Heart left ventricle (tissue), 16 donors: ENCODE measurements at places on chromosomes 3 and 15.

- DNase-seq = no peak
Measured at GRCh38 chr3:126967386-126967785, 15.5 kb upstream of the PLXNA1 start.

- DNase-seq = no peak
Measured at GRCh38 chr15:65147902-65148301, 14.3 kb upstream of the PDCD7 start.

GRCh38 chr15:89317186-89317720 lies 17.4 kb downstream of the POLG start:
- DNase-seq = no peak

DNA sequence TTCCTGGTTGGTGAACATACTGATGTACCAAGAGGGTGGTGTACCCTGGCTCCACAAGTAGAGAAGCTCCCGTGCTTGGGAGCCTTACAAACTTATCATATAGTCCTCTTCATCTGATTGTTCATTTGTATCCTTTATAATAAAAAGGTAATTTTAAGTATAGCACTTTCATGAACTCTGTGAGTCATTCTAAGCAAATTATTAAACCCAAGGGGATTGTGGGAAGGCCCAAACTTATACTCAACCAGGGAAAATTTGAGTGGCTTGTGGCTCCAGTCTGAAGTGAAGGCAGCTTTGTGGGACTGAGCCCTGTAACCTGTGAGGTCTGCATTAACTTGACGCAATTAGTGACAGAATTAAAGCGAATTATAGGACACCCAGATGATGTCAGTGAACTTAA lies 29.0 kb downstream of the TTBK2 start:
- DNase-seq = no peak

- DNase-seq = no peak
Measured at GRCh38 chr3:27637346-27637995, 84.7 kb downstream of the EOMES start.

DNA sequence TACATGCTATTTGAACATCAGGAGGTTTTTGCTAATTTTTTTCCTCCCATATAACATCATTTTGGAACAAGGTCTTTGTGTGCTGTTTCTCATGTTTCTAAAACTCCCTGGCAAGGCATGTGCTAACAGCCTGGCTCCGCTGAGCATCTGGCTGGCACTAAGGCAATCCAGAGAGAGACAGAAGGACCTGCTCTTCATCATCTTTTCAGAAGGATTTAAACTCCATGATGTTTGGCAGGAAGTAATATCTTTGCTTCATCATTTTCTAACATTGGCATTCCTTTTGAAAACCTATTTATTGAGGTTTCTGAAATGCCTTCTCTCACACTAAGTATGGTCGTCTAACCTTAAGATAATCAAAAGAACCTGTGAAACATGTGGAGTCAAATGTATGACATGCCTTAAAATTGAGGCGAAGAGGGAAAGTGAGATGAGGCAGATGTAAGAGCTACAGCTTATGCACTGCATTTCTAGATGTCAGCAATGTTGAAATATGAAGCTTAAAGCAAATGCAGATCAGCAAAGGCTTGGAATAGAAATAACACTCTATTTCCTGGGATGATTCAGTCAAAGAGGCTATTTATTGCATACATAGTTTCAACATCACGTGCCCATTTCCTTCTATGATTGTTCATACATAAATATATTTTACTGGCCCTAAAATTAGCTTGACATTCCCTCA lies 592.0 kb downstream of the ZNF385D start:
- DNase-seq = no peak

DNA sequence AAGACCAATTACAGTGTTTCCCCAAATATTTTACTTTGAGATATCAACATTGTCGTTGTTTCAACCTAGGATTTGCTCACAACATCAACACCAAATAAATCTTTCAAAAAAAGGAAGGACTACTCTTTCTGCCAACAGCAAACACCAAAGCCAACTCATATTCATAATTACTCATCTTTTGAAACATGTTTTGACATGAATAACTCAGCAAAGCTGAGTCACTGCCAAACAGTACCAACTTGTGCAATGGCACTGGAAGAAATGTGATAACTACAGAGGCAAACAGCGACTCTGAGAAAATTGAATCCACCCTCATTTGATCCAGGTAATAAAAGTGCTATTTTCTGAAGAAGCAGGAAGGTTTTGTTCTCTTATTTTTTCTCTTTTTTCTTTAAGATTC lies 67.2 kb downstream of the PEX5L start:
- DNase-seq = no peak

DNA sequence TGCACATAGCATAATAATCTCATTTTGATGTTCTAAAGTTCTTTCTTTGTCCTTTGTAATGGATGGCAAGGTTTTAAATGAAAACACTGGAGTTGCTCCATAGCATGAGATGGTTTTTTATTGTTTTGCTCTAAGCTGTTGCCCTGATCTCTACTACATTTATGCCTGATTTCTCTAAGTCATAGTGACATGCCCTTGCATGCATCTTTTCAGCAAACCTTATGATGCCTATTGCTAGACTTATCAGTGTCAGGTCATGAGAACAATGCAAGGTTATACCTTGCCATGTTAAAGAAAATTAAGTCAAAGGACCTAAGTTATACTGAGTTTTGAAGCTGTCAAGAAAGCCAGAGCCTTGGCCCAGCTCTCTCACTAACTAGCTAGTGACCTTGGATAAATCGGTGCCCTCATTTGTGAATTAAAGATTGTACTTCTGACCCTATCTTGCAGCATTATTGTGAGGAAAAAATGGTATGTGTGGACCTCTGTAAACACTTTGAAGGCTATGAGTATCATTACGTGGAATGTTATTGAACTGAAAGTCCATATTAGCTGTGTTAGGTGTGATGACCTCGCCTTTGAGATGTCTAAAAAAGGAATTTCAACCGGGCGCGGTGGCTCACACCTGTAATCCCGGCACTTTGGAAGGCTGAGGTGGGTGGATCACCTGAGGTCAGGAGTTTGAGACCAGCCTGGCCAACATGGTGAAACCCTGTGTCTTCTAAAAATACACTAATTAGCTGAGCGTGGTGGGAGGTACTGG lies 256.4 kb upstream of the UBE2E1 start:
- DNase-seq = no peak

GRCh38 chr3:72724070-72724469 lies 124.2 kb downstream of the SHQ1 start:
- no peak for DNase-seq

DNA sequence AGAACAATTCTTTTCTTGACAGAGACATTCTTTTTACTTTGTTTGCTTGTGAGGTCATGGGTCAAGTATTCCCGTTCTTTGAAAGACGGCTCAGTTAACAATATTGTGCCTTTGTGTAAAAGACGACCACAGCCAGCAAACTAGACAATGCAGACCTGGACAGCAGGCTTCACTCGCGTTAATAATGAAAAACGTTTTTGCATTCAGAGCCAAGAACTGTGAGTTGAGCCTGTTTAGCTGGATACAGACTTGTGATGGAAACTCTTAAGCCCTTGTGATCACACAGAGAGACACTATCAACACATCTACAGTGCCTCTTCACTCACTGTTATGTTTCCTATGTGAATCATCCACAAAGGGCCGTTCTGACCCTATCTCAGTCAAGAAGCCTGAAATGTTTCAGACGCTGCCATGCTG lies 37.3 kb upstream of the CMTM7 start:
- no peak for DNase-seq

GRCh38 chr3:141240687-141241615 lies 9.3 kb downstream of the PXYLP1 start:
- no peak for DNase-seq

- DNase-seq = no peak
Measured at GRCh38 chr3:177306252-177306651, 109.0 kb upstream of the TBL1XR1 start.

GRCh38 chr3:10387881-10388609 lies 67.1 kb upstream of the SEC13 start:
- no peak for DNase-seq

DNA sequence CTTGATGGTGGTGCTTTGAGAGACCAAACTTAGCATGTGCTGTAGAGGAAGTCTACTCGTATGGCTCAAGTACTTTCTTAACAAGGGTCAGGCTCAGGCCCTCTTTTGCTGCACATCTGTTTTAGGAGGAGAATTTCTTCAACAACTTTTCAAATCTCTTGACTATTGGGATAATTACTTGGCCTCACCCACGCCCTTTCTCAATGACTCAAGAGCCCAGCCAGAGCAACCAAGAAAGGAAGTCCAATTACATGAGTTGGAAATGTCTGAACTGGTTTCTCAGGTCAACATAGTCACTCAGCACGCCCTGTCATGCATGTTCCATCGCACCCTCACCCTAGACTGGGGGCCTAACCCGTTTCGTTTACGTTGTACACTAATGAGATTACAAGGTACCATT lies 44.8 kb upstream of the UMPS start:
- no peak for DNase-seq

DNA sequence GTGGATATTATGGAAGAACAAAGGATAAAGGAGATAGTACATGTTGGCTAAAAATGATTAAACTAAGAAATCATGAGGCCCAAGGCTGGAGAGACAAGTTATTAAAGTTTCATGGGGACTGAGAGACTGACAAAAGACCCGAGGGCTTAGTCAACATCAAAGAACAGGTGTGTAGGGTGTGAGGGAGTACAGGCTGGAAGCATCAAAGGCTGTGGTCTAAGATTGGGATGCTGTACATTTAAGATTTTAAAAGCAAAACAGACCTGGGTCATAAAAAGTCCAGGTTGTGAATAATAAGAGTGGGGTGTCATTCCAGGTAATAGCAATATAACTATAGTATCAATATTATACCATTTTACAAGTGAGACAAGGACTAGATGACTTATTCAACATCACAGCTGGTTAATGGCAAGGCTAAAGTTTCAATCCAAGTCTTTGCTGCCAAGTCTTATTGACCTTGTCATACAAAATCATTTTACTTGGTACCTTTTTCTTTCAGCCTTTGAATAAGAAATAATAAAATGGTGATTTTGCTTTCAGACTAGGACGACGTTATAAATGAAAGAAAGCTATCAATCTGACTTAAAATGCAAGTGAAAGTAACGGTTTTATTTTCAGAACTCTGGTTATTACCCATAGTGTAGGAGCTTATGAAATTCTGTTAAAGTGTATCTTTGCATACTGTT lies 211.6 kb downstream of the TNIK start:
- no peak for DNase-seq

- no peak for DNase-seq
Measured at GRCh38 chr15:60901647-60902046, 327.5 kb downstream of the RORA start.

DNA sequence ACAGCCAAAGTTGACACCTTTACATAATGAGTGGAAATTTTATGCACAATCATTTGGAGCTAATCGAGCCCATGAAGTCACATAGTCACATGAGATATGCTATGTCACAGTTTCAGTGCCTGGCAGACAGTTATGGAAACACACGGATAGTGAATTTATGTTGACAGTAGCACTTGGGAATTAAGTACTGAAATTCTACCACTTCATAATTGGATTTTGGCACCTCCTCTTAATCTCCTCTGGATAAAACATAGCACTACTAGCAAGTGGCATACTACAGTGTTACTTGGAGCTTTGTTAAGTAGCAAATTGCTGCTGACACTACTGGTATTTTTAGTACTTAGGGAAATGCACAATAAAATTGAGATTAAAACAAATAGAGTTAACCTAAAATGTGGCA lies 1679.4 kb downstream of the OTOL1 start:
- DNase-seq = no peak

DNA sequence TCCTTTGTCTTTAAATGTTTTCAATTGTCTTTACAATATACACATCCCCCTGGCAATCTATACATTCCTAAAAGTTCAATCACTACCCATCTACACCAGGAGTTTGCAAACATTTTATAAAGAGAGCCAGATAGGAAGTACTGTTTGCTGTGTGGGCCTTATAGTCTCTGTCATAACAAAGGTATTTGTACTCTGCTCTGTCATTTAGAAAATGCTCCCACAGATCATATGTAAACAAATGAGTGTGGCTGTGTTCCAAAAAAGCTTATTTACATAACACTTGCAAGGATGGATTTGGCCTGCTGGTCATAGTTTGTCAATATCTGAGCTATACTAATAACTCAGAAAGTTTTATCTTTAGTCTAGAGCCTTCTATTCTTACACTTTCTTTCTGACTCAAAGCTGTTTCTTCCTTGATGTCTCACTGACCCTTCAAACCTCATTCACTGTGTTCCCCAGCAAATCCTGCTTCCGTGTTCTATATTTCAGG lies 511.9 kb downstream of the GBE1 start:
- no peak for DNase-seq

DNA sequence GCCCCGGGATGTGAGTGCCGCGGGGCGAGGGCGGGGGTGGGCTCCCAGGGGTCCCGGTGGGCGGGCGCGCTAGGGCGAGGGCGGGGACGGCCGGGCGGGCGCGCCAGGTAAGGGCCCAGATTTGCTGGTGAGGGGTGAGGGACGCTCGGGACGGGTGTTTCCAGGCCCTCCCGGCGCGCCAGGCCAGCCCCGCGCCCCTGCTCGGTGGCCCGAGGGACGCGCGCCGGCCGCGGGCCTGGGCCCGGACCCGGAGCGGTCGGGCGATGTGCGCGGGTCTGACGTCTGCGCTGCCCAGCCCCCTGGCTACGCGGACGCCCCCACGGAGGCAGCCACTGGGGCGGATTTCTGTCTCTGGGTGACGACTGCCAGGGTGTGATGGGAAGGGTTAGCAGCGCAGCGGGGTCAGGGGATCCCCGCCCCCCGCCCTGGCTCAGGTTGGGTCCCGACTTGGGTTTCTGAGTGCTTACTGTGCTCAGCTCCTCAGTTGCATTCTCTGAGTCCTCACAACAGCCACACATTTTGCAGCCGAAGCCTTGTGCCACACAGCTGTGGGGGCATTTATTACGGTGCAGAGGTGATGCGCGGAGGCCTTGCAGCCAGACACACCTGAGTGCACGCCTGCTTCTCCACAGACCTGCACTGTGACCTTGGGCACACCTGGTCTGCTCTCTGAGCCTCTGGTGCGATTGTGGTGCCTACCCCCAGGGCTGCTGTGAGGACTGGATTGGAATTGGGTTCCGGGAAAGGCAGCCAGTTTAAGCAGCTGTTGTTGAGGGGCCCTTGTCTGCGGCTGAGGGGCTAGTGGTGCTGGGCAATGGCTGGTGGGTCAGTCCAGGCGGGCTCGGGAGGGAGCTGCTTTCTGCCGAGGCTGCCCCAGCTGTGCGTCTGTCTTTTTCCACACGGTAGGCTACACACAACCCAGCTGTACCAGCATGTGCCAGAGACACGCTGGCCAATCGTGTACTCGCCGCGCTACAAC lies 523 bp downstream of the HDAC11 start:
- peak; percentile 51 for DNase-seq

- DNase-seq = peak; percentile 51
Measured at GRCh38 chr3:182682263-182683241, 110.8 kb upstream of the ATP11B start.

GRCh38 chr15:99386391-99386790 lies 135.1 kb downstream of the LRRC28 start:
- no peak for DNase-seq

DNA sequence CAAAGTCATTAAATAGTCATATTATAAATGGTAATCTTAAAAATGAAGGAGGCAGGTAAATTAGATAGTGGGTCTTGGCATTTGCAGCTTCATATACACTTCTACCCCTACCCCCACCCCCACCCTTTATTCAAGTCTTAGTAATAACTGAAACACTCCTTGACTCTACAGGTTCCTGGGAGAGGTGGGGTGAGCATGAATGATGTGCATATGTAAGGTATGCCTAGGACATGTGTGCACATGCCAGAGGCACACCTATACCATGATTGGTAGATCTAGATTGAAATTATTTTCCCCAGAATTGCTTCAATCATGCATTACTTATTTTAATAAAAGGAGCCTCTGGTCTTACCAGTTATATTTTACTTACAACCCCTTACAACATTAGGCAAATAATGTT lies 40.1 kb upstream of the PDCD6IP start:
- DNase-seq = no peak

GRCh38 chr3:79870313-79870620 lies 102.5 kb upstream of the ROBO1 start:
- no peak for DNase-seq
